Left renal cortex interstitium (tissue), 4 donors: ENCODE measurements at places on chromosomes 16 and 17.

DNA sequence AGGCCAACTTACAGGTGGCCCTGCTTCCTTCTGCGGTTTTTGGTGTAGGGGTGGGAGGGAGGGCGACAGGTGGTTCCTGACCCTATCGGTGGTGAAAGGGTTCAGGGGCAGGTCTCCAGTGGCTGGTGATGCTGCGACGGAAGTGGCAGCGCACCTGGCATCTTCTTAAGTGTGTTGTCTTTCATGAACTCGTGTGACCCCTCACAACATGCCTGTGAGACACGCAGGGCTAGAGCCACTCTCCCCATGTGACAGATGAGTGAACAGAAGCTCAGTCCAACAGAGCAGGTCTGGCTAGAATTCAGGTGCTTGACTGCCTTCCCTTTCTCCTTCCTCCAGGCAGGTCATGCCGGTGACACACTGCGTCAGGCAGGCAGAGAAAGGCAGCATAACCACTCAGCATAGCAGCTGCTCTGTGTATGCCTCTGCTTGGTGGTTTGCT, 8.0 kb downstream of the TNFAIP1 start:
- DNase-seq = no peak

GRCh38 chr16:43294-43693, 10.1 kb downstream of the POLR3K start:
- DNase-seq = no peak

DNA sequence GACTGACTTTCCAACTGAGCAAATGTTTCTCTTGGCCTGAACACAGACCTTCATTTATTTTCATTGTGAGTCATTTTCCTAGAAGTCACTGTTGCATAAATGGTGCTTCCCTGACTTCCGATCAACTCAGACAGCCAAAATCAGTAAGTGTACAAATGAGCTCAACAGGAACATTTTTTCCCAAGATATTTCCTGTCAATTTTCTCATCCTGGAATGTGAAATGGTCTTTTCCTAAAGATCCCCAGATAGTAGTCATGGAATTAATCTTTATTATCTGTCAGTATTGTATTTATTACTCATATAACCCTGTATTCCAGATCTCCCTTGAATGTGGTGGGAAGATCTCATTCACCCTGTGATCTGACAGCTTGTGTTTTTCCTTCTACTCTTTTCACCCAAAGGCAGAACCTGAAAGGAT, 360.3 kb upstream of the KIF2B start:
- no peak for DNase-seq

GRCh38 chr17:49567871-49568694, 7.6 kb upstream of the NXPH3 start:
- DNase-seq = peak; percentile 53

GRCh38 chr16:47388705-47389104, 72.2 kb downstream of the ITFG1 start:
- DNase-seq = no peak

DNA sequence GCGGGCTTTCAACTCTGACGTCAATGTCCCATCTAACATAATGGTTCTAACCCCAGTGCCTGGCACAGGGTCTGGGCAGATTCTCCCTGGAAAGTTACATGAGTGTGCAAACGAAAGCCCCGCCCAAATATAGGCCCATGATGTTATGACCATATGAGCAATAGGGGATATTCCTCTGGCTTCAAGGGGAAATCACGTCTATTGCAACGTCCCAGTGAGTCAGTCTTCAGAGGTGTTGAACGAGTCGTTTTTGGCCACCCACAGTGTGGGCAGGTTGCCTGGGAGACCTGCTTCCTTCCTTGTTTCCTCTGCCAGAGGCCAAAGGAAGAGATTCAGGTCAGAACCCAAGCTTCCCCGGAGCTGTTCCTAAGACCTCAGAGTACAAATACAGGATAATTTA, 30.3 kb downstream of the PIK3R5 start:
- no peak for DNase-seq

- no peak for DNase-seq
Observed at GRCh38 chr17:3033248-3033640, 30.2 kb downstream of the OR1D5 start.

DNA sequence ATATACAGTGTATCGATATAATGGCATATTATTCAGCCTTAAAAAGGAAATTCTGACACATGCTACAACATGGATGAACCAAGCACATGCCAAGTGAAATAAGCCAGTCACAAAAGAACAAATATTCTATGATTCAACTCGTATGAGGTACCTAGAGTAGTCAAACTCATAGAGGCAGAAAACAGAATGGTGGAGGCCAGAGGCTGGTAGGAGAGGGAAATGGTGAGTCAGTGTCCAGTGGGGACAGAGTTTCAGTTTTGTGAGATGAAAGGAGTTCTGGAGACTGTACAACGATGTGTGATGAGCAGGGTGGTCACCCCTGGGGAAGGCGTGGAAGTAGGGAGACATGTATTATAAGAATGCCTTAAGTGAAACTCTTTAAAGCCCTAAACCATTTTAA, 39.9 kb downstream of the RNF157 start:
- DNase-seq = no peak

DNA sequence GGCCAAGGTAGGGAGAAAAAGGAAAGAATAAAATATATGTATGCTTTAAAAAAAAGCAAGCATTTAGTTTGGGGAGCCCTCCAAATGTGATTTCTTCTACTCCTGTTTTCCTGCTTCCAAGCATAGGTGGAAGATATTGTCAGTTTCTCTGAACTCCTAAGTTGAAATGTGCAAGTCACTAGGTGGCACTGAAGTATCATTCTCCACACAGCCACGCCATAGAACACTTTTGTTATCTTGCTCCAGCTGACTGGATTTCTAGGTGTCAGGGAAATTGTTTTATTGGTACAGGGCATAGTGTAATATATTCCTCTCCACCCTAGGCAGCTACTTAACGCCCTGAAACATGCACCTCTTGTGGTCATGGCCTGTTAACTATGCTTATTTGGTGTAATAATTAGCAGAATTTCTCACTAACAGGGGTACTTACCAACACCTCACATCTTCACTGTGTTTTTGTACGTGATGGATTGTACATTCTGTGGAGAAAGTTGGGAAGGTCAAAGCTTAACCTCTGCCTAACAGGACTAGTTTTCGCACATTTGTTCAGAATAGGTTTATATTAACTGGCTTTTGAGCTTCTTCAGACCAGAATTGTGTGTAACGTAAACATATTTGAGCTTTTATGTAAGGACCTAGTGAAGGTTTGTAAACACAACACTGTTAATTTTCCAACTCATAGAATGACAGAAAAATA, 69.3 kb downstream of the FTO start:
- peak; percentile 53 for DNase-seq

- no peak for DNase-seq
Observed at GRCh38 chr17:17480593-17481148, 3.9 kb downstream of the MED9 start.

- no peak for DNase-seq
Observed at GRCh38 chr16:77663711-77664110, 58.6 kb upstream of the NUDT7 start.

GRCh38 chr17:80358861-80359260, 56.1 kb upstream of the ENDOV start:
- no peak for DNase-seq

DNA sequence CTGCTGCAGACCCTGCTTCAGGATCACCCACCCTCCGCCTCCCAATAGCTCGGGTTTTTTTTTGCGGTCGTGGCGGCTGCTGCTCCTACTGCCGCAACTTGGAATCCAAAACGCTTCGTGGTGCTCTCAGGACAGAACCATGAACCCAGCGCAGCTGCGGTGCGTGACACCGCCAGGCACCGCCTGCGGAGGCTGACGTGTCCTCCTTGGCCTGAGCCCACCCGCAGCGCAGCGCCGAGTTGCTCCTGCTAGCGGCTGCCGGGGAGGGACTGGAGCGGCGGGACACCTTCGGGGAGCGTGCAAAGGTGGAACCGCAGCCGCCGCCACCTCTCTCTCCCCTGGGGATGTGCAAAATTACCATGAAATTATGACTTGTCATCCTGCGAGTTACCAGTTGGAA, 1893.0 kb downstream of the TP53TG3F start:
- DNase-seq = no peak

DNA sequence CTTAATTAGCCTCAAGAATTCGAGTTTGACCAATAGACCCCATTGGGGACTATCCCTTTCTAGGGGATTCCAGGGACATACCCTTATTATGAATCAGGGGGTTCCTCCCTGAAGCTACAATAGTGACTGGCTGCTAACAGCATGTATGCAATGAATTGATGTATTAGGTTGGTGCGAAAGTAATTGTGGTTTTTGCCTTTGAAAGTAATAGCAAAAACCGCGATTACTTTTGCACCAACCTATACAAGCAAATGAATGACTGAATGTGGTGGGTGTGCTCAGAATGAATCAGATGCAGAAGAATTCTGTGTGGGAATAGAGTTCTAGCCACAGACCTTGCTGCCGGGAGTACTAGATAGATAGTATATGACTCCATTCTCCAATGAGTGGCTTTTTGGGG, 76.7 kb downstream of the HLF start:
- no peak for DNase-seq

GRCh38 chr17:40317345-40317873, 8.4 kb downstream of the RARA start:
- DNase-seq = no peak

GRCh38 chr16:30677931-30678585, 19.8 kb downstream of the FBRS start:
- no peak for DNase-seq

GRCh38 chr17:78289004-78289403, 57.6 kb downstream of the TMEM235 start:
- DNase-seq = no peak

GRCh38 chr16:67156143-67156844, 3.4 kb downstream of the TRADD start:
- no peak for DNase-seq

- no peak for DNase-seq
Observed at GRCh38 chr17:5758651-5759050, 174.3 kb upstream of the NLRP1 start.

- no peak for DNase-seq
Observed at GRCh38 chr17:50221266-50221863, 19.9 kb upstream of the COL1A1 start.

GRCh38 chr16:77888871-77889270, 100.5 kb downstream of the VAT1L start:
- no peak for DNase-seq

DNA sequence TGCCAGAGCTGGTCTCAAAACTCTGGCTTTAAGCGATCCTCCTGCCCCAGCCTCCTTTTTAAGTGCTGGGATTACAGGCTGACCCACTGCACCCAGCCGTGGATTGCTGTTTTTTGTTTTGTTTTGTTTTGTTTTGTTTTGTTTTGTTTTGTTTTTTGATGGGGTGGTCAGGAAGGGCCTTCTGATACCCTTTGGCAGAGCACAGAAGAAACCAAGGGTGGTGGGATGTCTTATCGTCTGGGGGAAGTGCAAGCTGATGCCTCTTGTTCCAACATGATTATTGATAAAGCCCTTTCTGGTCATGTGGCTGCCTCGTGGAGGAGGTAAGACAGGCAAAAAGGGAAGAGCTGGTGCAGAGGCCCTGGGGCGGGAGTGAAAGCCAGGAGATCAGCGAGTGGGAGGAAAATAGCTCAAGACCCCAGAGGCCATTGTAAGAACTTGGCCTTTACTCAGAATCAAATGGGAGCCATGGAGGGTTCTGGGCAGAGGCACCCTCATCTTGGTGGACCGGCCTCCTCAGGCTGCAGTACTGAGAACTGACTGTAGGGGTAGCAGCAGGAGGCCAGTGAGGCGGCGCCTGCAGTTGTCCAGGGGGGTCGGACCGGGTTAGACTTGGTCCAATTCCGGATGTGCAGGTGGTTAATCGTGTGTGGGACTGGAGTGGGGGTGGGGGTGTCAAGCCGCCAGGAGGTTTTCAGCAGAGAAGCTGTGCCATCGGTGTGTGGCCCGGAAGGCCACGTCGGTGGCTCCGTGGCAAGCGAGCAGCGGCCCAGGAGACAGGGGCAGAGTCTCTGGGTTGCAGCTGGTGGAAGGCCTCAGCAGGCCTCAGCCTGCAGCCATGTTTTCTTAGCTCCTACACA, 84.4 kb upstream of the GSE1 start:
- no peak for DNase-seq

GRCh38 chr16:54282928-54283724, 3.5 kb downstream of the IRX3 start:
- DNase-seq = no peak

DNA sequence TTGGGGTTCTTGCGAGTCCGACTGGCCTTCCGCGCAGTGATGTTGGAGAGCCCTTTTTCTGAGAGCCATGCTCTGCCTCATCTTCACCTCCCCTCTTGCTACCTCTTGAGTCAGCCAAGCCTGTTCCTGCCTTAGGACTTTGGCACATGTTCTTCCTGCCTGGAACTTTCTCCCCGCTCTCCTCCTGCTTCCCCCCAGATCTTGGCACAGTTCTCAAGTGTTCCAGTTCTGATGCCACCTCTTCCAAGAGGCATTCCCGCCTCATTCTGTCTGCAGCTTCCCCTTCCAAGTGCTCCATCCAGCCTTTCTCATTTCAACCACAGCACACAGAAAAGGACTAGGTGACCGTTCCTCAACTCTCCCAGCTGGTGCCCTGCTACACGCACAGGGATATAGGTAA, 7.7 kb downstream of the AKAP1 start:
- DNase-seq = no peak

GRCh38 chr17:41793784-41794539, 7.5 kb upstream of the JUP start:
- no peak for DNase-seq

GRCh38 chr16:15510992-15511391, 76.6 kb downstream of the BMERB1 start:
- DNase-seq = no peak

DNA sequence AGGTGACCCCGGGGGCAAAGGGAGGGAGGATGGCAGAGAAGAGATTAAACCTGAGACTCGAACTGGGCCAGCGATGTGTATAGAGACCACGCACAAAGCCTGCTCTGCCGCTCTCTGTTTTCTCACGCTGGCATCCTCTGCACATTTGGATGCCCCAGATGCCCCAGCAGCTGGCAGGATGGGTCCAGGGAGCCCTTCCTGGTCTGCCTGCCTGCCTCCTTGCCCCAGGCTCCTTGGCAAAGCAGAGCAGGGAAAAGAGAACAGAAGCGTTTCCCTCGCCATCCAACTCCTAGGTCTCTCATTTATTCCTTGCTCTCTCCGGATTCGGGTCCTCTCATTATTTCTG, 5.2 kb upstream of the PIPOX start:
- no peak for DNase-seq

- DNase-seq = no peak
Observed at GRCh38 chr16:78755751-78756661, 656.6 kb downstream of the WWOX start.

DNA sequence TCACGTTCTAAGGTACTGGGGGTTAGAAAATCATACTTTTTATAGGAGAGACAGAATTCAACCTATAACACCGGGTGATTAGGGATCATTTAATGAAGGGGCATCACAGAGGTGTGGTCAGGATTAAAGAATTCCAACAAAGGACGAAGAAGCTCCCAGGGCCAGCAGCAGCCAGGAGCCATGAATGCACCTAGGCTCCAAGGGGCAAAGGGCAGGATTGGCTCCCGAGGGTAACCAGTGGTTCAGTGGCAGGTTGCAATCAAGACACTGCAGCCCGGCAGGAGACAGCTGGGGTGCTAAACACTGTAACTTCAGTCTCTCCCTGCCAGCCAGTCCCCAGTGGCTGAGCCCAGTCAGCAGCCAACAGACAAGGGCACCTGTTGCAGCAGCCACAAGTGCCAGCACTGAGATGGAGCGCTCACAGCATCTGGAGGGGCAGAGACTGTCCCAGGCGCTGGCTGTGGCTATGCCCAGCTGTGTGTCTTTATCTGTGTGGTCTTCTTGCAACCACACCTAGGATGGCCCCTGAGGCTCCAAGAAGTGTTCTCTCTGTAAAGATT, 23.9 kb downstream of the DHRS7C start:
- DNase-seq = no peak
